NCI-H187 treated with DMSO at 0.1 percent for 48 hours (cell line): ENCODE measurements at places on chromosomes 4 and X.

- DNase-seq = no peak
Measured at GRCh38 chr4:11428231-11428898, at the start of gene HS3ST1. Gene HS3ST1, minus strand, starts transcription at chr4:11428894. Its CDS starts 28,889 bp downstream, at chr4:11400005.

- DNase-seq = no peak
Measured at GRCh38 chrX:42269186-42269585, 345.8 kb upstream of the CASK start.

- DNase-seq = no peak
Measured at GRCh38 chr4:152064282-152064681, 303.5 kb upstream of the GATB start.

GRCh38 chr4:150229520-150229919, 151.3 kb downstream of the DCLK2 start:
- no peak for DNase-seq

DNA sequence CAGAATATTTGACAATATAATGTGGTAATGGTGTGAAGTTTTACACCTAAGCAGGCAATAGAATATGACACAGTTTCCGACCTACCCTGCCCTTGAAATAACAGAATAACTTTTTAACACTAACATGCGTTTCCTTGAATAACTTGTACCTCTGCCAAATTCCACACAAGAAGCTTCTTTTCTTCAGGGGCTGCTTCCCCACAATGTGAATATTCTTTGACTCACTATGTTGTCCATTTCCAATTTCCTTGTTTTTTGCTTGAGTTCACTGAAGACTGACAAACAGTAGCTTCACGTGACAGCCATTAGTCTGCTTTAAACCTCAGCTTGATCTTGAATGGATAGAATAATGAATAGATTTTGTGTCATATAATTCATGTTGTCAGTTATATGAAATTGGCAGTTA, 14.3 kb downstream of the SHROOM3 start:
- no peak for DNase-seq
